T follicular helper cell (primary cell): ENCODE measurements at places on chromosomes 6 and 20.

- no peak for DNase-seq
These were observed 494.2 kb upstream of the JARID2 start for GRCh38 chr6:14751645-14752175.

DNA sequence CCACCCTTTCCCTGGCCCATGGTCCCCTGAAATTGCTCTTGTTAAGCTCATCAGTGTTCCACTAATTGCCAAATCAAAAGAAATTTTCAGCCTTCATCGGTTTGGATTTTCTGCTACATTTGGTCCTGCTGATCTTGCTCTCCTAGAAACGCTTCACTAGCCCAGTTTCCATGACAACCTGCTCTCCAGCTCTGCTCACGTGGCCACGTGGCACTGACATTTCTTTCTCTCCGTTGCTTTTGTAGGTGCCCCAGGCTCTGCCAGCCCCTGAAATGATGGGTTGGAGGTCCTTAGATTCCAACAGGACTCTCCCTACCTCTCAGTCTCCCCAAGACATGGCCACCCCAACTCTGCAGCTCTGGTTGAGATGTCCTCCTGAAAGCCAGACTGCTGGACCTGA, 45.8 kb upstream of the NNAT start:
- DNase-seq, result no peak

- DNase-seq, result no peak
These were observed 1.1 kb downstream of the SPTLC3 start for GRCh38 chr20:13009682-13010406.

- no peak for DNase-seq
These were observed 88.6 kb upstream of the DUSP22 start for GRCh38 chr6:203661-204060.

DNA sequence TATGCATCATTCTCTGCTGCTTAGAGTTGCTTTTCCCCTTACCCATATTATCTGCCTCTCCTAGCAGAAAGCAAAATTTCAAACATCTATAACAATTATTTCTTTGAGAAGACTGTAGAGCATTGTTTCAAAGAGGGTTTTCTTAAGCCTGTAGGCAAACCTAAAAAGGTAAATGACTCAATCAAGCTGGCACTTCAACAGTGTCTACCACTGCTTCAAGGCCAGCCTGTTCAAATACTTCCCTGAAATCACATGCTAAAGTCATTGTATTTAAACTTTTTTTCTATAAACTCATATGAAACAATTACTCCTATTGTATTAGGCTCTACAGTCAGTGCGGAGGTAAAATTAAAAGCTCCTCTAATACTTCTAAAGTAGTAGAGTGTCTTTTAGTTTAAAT, 87.1 kb downstream of the OGFRL1 start:
- DNase-seq, result no peak

- DNase-seq, result no peak
These were observed 496 bp downstream of the TMEM242 start for GRCh38 chr6:157322792-157323254.

- DNase-seq, result no peak
These were observed 123.4 kb downstream of the LY86 start for GRCh38 chr6:6711832-6712448.

- DNase-seq, result no peak
These were observed 79.3 kb downstream of the SLC22A3 start for GRCh38 chr6:160427312-160428068.

GRCh38 chr6:56932910-56933477, 21.9 kb upstream of the BEND6 start:
- DNase-seq, result no peak

GRCh38 chr20:62678553-62678952, 30.1 kb upstream of the NTSR1 start:
- DNase-seq, result no peak

- no peak for DNase-seq
These were observed 74.4 kb downstream of the PKHD1 start for GRCh38 chr6:52013035-52013434.

DNA sequence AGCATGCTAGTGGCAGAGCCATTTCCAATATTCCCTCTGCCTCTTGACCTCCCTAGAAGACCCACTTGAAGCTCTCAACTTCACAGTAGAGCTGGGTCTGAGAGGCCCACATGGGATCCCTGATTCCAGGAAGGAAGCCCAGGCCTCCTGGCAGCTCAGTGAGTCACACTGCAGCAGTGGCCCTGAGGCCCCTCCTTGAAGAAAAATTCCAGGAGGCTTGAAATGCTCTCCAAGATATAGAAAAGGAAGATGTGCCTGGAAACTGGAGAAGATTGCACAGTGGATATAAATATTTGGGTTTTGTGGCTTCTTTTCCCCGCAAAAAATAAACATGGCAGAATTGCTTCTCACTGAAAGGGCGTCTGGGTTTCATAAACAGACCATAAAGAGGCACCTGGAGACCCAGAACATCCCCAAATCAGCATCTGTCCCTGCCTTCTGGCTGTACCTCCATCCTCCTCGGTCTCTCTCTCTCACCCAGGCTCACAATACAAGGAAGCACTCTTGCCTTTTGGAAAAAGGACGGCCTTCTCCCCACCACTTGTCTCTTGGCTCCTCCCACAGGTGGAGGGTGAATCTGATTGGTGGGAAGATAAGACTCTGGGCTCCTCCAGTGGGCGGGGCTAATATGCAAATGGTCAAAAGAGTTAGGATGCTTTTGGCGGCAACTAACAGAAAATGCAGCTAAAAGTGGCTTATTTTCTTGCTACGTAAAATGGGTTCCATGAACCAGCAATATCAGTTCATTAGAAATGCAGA, 200.0 kb upstream of the SULF2 start:
- no peak for DNase-seq

- DNase-seq, result peak; percentile 55
These were observed 695 bp upstream of the TGIF2 start for GRCh38 chr20:36572701-36573102.

DNA sequence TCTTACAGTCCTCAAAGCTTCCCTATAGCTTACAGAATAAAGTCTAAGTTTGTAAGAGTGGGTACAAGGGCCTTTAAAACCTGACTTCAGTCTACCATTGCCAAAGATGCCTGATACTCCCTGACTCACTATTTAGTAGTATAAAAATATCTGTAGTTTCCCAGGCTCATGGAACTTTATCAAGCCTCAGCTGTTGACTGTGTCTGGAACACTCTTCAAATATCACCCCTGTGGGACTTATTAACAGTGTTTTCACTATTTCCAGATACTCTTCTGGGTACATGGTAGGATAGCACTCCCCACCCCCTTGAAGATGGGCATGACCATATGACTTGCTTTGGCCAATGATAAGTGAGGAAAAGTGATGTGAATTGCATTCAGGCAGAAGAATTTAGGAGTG, 105.3 kb upstream of the TENT5A start:
- DNase-seq, result no peak

- DNase-seq, result peak; percentile 65
These were observed 70.6 kb downstream of the SGK1 start for GRCh38 chr6:134247231-134247833.

GRCh38 chr6:89787660-89788328, 31.8 kb downstream of the MDN1 start:
- DNase-seq, result no peak

GRCh38 chr20:7366189-7366588, 574.1 kb downstream of the HAO1 start:
- no peak for DNase-seq

- no peak for DNase-seq
These were observed 222.0 kb downstream of the KHDC1L start for GRCh38 chr6:73003302-73003701.

DNA sequence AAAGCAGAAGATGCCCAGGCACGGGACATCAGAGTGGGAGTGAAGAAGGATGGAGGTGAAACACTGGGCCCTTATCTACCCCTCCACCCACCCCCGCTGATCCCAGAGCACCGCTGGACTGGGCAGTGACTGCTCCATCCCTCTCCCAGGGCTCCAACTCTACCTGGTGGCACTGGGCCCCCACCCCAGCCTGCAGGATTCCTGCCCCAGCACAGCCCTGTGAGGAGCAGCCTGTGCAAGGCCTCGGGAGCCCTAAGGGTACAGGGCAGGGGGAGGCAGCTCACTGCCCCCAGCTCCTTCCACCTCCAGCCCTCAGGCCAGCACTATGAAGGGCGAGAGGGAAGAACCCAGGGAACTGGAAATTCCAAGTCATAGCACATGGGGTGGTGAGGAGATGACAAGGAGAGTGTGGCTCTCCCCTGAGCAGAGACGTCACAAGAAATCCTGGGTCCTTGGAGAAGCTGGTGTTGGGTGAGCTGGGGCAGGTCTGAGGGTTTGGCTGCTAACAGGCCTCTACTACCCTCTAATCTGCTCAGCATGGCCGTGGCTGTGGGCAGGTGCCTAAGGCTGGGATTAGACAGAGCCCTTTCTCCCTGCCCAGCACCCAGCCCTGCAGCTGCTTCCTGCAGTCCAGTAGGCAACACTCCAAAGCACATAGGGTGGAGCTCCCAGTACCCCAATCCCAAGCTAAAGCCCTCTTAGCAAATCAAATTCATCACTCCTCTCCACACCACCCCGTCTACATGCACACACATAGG, 3.5 kb downstream of the CST3 start:
- DNase-seq, result no peak

GRCh38 chr6:4871825-4872224, 95.6 kb downstream of the CDYL start:
- DNase-seq, result no peak

- DNase-seq, result no peak
These were observed 37.3 kb downstream of the TFEB start for GRCh38 chr6:41697861-41698781.

DNA sequence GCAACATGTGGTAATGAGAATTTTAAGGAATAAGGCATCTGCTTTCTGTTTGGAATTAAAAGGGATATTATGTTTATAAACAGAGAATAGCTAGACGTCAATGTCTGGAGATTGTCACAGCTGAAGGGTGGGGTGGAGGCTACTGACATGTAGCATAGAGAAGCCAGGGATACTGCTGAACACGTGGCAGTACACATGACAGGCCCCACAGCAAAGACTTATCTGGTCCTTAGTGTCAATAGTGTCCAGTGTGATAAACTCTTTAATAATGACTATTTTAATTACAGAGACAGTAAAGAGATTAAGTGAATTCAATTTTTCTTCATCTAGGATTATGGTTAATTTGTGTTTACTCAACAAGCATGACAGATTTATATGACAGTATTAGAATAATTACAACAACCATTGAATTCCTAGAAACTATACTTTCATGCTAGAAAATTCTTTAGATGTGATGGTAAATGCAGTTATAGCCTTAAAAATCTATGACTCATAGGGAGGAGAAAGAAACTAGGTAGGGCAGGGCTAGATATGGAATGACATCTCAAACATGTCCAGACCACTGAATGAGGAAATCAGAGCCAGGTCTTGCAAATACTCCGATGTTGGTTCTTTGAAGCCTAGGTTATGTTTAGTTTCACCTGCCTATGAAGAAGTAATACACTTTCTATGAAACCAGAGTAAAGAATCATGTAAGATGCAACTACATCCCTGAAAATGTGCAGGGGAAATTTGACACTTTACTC, 399.5 kb downstream of the PHF3 start:
- no peak for DNase-seq

DNA sequence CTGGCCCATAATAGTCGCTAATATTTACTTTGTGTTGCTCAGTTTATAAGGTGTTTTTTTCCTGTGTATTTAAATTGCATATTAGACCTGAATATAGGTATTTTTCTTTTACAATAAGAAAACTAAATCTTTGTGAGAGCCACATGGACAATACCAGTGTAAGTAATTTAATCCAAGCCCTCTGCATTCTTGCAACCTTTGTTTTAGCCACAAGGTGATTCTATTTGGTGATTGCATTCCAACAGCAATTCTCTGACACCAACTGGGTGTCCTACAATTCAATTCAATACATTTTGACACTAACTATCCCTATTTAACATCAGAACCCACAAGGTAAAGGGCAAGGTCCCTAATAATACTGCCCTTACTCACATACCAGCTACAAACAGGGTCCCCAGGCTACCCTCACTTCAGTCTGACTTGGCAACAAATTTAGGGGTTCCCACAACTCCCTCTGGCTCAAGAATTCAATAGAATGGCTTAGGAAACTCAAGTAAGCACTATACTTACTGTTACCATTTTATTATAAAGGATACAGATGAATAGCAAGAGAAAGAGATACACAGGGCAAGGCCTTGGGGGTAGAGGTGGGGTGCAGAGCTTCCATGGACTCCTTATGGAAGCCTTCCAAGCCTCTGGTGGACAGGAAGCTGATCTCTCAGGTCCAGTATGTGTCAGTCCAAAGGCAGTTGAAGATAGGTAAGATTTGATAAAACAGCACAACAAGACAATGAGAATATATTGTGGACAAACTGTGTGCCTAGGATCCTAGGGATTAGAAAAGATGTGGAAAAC, 169.3 kb downstream of the CD83 start:
- DNase-seq, result no peak

GRCh38 chr6:109076377-109076776, 18.3 kb downstream of the SESN1 start:
- no peak for DNase-seq

- no peak for DNase-seq
These were observed 116.9 kb downstream of the PFDN4 start for GRCh38 chr20:54324652-54325285.

GRCh38 chr6:73866305-73866704, 170.3 kb downstream of the CD109 start:
- DNase-seq, result no peak

DNA sequence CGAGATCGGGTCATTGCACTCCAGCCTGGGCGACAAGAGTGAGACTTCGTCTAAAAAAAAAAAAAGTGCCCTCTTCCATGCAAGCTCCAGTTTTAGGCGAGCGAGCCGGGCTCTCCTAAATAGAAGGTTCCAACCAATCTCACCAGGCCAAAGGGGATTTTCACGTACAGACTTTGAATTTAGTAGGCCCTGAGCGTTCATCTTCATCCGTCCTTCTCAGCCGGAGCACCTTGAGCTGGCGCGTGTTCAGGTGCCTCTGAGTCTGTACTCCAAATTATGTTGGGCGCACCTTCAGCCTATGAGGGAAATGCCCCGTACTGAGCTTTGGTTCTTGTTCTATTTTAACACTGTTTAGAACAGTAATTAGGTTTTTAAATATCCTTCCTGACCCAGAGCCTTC, 817 bp upstream of the TAP2 start:
- no peak for DNase-seq

DNA sequence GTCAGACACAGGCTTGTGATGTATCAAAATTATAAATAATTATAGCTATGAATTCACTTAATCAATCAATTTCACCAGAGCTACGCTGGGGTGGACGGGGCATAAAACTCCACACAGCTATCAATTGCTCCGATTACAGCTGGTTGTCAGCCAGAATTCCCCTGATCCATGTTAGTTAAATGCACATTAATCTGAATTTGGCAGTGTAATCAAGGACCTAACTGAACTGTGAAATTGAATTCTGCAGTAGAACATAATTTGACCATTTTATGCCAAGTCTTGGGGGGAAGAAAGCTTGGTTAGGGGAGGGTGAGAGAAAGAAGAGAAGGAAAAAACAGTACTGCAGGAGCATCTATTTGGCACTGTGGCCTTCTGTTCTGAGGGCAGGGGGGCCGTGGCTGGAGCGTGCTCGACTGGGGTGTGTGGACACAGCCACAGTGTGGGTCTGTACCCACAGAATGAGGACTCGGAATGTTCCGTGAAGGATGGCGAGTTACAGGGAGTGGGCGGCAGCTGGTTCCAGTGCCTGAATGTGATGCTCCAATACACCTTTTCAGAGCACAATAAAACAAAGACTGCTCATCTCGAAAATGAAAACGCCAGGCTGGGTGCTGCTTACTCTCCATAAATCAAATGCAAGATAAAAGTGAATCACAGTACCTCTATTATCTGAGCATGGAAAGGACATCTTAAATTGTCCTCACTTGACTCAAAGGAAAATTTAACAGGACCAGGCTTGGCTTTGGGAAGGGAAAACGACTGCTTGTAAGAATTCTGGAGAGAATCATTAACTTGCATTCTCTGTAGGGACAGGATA, 59.2 kb downstream of the LAMP5 start:
- no peak for DNase-seq
